Activated CD4-positive, alpha-beta T cell treated with anti-CD3 and anti-CD28 coated beads, Interleukin-2, amount 10 ng/mL, durations not matched to agents 24 days and 14 days (primary cell): ENCODE measurements at places on chromosomes 16 and 17. TPM values are rescaled to one million over a fixed set of nuclear protein-coding genes. Genes with fewer than 3 reads are reported as not detected.

Gene RAB26
- total RNA-seq = 0.83 and 1.0 TPM in 2 replicates

Gene PRSS22
- total RNA-seq = not detected in 2 replicates

Gene POLR2C
- total RNA-seq = 88.5 and 90.7 TPM in 2 replicates

Gene EVPLL
- total RNA-seq = not detected in 2 replicates

Gene SEPTIN1
- 162 and 163 TPM in 2 replicates for total RNA-seq

Gene CDH3
- total RNA-seq = 0.19 and 0.37 TPM in 2 replicates

Gene DBNDD1
- total RNA-seq = 0.38 TPM in 1 of 2 replicates, not detected in the other

Gene PIPOX
- total RNA-seq = 1.2 and 1.4 TPM in 2 replicates

Gene CMTM4
- 3.5 and 5.0 TPM in 2 replicates for total RNA-seq

Gene SLC35G6
- total RNA-seq = not detected in 2 replicates

Gene TM4SF5
- not detected in 2 replicates for total RNA-seq

Gene ATP2C2
- total RNA-seq = not detected in 2 replicates

Gene KANSL1
- 79.7 and 82.8 TPM in 2 replicates for total RNA-seq

Gene C17orf50
- total RNA-seq = not detected in 2 replicates

Gene CDT1
- total RNA-seq = 93.2 and 98.3 TPM in 2 replicates

Gene OR4D1
- total RNA-seq = 0.07 and 0.14 TPM in 2 replicates

Gene ST6GALNAC1
- 0.35 and 0.38 TPM in 2 replicates for total RNA-seq

Gene CEP295NL
- 0.56 TPM in 1 of 2 replicates, not detected in the other for total RNA-seq

Gene VPS4A
- total RNA-seq = 37.7 and 39.7 TPM in 2 replicates

Gene SPATA32
- total RNA-seq = 0.28 and 0.40 TPM in 2 replicates

Gene SPIRE2
- total RNA-seq = 1.9 and 2.0 TPM in 2 replicates

Gene APOH
- total RNA-seq = not detected in 2 replicates

Gene PRAC2
- total RNA-seq = not detected in 2 replicates

Gene ATP2A3
- total RNA-seq = 107 and 110 TPM in 2 replicates

Gene DPEP3
- total RNA-seq = not detected in 2 replicates

Gene RAMP2
- total RNA-seq = not detected in 2 replicates

Gene ZFP3
- 1.9 and 2.6 TPM in 2 replicates for total RNA-seq

Gene EPN3
- total RNA-seq = not detected in 2 replicates

Gene CDK12
- total RNA-seq = 89.1 and 90.4 TPM in 2 replicates

Gene ARHGDIG
- not detected in 2 replicates for total RNA-seq

Gene LRRC75A
- 1.3 and 1.5 TPM in 2 replicates for total RNA-seq

Gene CCL3
- 403 and 414 TPM in 2 replicates for total RNA-seq

Gene STH
- not detected in 2 replicates for total RNA-seq

Gene GNAO1
- 2.0 and 2.3 TPM in 2 replicates for total RNA-seq

Gene GCGR
- not detected in 2 replicates for total RNA-seq

Gene DRC3
- total RNA-seq = 0.42 TPM in 1 of 2 replicates, not detected in the other

Gene HIC1
- total RNA-seq = 49.4 and 51.6 TPM in 2 replicates

Gene HOXB1
- total RNA-seq = not detected in 2 replicates
